ENCODE measurements at places on chromosomes 2 and 18.

DNA sequence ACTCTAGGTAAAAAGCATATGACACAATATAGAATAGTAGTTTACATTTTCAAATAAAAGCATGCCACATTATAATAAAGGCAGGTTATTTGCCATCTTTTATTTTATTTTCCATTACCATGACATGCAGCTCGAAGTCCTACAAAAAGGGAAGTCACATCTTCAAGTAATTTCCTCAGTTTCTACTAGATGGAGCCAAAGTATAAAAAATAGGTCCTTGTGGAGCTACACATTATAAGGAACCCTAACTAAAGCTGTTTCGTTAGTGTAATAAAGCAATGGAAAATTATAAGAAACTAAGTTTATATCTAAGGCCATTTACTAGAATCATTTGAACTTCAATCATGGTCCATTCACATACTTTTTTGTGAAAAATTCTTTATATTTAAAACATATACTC is 674.5 kb downstream of the KCNJ3 start:
- no peak for DNase-seq

GRCh38 chr2:2707206-2707991 is 376.3 kb upstream of the MYT1L start:
- no peak for DNase-seq

DNA sequence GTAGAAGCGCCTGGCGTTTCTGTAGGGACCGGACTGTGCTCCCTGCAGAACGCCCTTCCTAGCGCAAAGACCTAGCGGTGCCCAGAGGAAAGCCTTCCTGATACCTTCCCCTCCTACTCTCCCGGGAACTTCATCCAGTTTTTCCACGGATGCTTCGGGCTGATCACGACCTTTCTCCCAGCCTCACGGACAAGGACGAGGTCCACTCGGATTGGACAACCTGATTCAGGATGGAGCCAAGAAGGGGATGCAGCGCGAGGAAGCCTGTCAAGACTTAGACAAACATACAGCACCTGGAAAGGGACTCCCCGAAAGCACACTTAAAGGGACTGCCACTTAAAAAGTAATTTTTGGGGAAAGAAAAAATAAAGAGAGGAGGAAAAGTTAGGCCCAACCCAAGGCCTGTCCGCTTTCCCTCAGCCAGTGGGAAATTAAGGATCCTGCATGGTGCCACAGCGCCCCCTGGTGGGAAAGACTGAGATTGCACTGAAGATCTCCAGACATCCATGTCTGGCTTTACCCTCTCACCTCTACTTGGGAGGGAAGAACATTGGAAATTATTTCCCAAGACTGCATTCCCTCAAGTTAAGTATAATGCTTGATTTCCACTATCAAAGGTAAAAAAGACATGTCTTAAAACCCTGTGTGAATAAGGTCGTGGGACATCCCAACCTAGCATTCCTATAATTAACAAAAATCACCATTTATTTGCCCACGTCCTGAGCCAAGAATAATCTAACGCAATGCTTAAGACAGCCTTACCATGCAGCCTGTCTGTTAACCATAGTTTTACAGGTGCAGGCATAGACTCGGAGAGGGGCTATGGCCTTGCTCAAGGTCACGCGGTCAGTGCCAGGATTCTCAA is 13.4 kb upstream of the COPS8 start:
- no peak for DNase-seq

DNA sequence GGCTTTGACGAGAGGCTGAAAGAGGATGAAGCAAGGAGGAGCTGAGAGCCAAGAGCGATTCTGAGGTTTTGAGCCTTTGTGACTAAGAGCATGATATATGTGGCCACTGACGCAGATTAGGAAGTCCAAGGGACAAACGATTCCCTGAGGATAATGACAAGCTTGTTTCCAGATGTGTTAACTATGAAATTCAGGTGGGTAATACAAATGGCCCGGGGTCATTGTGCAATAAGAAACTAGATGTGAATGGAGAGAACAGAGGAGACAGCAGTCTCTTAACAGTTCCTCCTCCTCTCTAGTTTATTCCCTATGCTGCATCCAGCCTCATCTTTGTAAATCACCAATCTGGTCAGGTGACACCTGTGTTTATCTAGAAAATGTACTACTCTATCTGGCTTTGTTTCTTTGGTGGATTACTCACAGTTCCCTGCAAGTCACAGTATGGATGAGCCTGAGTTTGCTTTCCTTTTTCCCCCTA is 84.2 kb downstream of the SOCS6 start:
- DNase-seq = no peak

DNA sequence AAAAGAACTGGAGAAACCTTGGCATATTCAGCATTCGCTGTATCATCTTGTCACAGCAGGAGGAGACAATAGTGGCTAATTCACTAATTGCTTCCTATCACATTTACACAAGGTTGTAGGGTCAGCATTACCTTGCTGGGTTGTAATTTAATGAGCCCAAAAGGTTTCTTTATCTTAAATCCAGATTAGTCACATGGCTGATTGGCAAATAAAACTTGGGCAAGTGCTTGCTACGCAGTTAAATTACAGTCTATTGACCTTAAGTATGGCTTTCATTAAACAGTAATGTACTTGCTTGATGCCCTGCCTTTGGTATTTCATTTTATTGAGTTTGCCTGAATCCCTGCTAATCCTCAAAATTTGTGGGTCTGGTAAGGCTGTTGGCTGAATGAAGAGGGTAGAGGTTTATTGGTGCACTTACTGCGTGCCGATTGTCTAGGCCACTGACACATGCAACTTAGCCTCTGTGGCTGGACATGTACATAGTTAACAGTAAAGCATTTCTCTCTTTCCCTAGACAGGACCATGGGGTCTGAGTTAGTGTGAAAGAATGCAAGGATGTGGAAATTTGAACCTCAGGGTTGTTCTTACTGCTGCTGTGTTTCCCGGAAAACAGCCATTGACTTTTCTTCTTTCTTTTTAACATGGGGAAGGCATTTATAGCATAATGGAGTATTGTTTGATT is 34.3 kb downstream of the FMNL2 start:
- no peak for DNase-seq

DNA sequence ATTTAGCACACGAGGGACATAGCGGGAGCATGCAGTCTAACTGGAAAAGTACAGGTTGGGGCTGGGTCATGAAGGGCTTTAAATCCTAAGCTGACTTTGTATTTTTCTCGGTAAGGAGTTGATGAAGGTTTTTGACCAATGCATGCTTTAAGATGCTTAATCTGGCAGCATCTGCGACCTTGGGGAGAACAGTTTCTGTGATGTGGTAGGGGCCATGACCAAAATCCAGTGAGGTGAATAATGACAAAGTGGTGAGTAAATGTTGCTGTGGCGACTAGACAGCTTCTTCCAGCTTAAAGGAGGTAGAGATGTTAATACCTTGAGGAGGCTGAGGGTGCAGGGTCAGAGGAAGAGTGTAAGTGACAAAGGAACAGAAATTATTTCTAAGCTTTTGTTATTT is 174.6 kb upstream of the ALPP start:
- DNase-seq = no peak
